ENCODE measurements at places on chromosomes 16 and 17.

- no peak for DNase-seq
These were observed 916.1 kb downstream of the KCNJ2 start for GRCh38 chr17:71085238-71086033.

DNA sequence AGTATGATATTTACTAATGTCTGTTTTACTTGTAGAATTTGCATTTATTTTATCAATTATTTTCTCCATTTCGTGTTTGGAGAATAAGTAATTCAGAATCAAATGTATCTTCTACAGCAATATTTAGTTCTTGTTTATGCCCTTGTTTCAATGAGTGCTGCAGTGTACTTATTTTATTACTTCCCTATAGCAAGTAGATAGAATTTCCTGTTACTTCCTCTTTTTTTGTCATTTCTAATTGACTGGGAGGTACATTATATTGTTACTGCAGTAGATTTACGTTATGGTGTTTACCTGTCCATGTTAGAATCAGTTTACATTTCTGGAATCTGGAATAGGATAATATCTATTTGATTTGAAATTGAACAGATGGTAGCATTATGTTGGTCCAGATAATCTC lies 71.2 kb downstream of the OMG start:
- no peak for DNase-seq

DNA sequence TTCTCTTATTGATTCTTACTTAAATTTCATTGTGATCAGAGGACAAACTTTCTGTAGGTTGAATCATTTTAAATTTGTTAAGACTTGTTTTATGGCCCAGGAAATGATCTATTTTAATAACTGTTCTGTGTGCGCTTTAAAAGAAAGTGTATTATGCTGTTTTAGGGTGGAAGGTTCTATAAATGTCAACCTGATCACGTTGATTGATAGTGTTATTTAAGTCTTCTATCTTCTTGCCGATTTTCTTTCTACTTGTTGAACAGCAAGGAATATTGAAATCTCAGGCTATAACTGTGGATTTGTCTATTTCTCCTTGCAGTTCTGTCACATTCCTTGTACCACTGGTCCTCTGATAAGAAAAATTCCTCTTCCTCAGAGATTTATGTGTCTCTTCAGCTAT lies 112.7 kb downstream of the TANC2 start:
- DNase-seq: no peak

- no peak for DNase-seq
These were observed 191.6 kb downstream of the CDRT15L2 start for GRCh38 chr17:20771104-20771503.

DNA sequence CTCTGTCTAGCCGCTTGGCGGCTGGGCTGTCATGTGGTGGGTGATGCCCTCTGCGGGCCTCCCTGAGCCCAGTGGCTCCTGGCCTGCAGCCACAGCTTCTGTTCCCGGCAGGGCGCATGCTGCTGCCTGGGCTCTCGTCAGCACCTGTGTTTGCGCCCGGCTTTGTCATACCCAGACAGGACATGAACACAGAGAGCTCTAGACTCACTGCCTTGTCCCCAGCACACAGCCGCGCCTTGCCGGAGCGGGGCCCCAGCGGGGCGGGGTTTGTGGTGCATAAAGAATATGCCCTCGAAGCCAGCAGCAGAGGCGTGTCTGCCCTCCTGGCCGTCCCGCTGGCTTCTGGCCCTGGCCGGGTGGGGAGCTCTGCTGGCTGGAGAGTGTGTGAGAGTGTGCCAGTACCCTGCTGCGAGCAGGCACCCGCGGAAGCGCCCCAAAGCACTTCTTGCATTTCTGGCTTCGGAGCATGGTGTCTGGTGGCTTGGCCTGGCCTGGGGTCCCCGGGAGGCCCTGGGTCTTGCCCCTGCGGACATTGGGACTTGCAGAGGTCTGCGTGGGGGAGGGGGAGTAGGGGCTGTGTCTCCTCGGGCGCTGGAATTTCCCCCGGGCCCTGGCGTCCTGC lies 14.4 kb downstream of the ASPSCR1 start:
- DNase-seq: peak; percentile 85

DNA sequence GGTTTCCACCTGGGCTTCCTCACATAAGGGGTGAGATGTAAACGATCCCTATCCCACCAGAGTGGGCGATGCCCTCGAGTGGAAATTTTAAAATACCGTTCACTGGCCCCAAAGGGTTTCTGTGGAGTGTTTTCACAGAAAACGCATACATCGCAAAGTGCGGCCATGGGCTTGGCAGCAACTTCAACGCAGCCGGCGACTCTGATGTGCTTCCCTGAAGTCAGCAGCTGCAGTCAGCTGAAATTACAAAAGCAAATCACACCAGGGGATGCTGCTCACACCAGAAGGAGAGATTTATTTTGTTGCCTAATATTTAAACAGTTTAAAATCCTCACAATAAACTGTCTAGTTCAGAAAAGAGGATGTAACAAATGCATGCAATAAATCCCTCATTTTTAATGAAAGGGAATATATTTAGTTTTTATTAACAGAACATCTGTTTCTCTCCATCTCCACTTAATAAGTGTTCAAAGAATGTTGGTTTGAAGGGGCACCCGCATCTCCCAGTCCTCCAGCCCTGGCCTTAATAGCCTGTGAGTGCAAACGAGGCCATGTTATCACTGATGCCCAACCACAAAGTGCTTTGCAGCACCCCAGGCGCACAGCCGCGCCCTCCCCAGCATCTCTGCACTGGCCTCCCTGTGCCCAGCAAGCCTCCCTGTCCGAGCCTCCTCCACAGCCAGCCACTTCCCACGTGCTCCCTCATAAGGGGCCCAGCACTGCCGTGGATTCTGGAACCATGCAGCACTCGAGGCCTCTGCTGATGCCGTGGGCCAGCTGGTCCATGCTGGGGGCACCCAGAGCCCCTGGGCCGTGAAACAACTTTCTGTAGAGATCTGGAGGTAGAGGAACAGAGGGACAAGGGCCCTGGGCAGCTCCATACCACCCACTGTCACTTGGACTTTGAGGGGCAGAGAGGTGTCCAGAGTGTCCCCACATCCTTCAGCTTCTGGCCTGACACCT lies 17.3 kb upstream of the XYLT2 start:
- DNase-seq: no peak

DNA sequence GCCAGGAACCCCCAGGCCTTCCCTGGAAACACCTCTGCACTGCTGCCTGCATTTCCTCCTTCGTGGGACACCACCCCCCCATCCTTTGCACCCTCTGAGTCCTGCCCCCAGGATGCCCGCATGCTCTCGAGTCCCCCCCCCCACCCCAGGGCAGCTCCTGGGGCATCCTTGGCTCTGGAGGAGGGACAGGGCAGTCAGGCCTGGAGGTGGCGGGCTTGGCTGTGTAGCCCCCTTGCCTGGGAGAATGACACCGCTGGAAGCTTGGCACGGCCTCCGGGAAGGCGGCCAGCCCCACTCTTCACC lies 98.9 kb upstream of the GSE1 start:
- no peak for DNase-seq

- no peak for DNase-seq
These were observed 459.3 kb downstream of the HS3ST3B1 start for GRCh38 chr17:14760212-14760611.

GRCh38 chr17:81165246-81166032 lies at the start of gene PVALEF:
TSS of gene PVALEF (plus strand) at chr17:81165507. CDS start at chr17:81181227, 15,720 bp downstream.
- DNase-seq: peak; percentile 28

- no peak for DNase-seq
These were observed 14.3 kb upstream of the PDK2 start for GRCh38 chr17:50080827-50081226.

DNA sequence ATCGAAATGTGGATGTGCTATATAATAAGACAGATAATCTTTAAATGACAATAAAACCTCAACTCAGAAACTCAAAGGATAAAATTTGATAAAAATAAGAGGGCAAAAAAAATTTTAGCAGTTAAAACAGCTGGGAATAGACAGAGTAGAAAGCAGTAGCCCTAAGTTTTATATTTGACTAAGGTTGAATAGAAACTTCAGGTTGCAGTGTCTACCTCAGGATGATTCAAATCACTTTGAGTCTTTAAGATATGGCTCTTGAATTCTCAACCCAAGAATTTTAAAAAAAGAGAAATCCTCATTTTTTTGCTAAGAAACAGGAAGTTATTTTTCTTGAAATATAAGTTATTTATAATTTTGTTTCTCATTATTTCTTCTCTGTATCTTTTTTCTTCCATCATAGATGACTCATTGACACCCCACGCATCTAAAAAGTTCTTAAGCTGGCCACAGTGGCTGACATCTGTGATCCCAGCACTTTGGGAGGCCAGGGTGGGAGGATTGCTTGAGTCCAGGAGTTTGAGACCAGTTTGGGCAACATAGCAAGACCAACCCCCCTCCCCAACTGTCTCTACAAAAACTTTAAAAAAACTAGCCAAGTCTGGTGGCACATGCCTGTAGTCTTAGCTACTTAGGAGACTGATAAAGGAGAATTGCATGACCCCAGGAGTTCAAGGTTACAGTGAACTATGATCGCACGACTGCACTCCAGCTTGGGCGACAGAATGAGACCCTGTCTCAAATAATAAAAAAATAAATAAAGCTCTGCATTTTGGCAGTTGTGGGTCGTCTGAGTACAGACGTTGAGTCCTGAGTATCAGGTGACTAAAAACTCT lies 23.9 kb downstream of the NFAT5 start:
- DNase-seq: no peak

GRCh38 chr16:1470481-1471251 lies 4.2 kb downstream of the CLCN7 start:
- peak; percentile 13 for DNase-seq

- peak; percentile 86 for DNase-seq
These were observed 8.3 kb downstream of the MRPL28 start for GRCh38 chr16:361872-362701.

- DNase-seq: peak; percentile 71
These were observed 3.1 kb upstream of the HOXB2 start for GRCh38 chr17:48547808-48548522.

DNA sequence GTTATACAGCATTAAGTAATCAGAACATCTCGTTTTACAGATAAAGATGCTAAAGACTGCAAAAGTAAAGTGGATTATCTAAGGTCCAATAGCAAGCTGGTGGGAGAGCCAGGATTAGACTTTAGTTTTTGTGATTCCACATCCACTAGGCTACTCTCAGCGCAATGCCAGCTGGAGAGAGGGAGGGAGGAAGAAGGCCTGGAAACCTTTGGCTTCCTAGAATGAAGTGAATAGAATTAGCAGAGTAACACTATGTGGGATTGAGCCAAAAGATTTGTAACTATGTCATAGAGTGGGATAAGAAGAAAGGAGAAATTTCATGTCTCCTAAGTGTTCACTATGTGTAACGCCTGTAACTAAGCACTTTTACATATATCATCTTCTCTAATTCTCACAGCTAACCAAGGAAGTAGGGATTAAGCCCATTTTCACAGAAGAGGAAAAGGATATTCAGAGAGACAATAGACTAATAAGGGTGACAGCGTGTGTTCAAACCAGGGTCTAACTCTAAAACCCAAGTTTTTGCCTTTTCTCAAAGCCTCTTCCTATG lies 25.4 kb upstream of the NSRP1 start:
- peak; percentile 6 for DNase-seq

GRCh38 chr17:38421171-38421841 lies 7.0 kb upstream of the ARHGAP23 start:
- DNase-seq: peak; percentile 84

DNA sequence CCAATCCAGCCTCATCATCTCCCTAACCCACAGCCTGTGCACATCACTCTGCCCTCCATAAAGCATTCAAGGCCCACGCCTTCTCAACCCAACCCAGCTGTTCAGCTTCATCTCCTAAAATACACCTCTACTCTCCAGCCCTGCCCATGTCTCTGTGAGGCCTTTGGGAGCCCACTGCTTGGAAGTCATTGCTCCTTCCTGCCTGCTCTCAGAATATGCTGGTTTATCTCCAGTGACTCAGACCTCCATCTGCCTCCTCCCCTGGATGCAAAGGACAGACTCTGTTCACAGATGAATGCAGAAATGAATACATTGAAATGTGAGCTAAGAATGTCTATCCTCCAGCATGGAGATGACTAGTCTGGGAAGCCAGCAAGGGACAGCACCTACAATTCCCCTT lies 19.0 kb downstream of the KCNG4 start:
- peak; percentile 34 for DNase-seq

- DNase-seq: no peak
These were observed 13.8 kb upstream of the CD79B start for GRCh38 chr17:63945784-63946439.

DNA sequence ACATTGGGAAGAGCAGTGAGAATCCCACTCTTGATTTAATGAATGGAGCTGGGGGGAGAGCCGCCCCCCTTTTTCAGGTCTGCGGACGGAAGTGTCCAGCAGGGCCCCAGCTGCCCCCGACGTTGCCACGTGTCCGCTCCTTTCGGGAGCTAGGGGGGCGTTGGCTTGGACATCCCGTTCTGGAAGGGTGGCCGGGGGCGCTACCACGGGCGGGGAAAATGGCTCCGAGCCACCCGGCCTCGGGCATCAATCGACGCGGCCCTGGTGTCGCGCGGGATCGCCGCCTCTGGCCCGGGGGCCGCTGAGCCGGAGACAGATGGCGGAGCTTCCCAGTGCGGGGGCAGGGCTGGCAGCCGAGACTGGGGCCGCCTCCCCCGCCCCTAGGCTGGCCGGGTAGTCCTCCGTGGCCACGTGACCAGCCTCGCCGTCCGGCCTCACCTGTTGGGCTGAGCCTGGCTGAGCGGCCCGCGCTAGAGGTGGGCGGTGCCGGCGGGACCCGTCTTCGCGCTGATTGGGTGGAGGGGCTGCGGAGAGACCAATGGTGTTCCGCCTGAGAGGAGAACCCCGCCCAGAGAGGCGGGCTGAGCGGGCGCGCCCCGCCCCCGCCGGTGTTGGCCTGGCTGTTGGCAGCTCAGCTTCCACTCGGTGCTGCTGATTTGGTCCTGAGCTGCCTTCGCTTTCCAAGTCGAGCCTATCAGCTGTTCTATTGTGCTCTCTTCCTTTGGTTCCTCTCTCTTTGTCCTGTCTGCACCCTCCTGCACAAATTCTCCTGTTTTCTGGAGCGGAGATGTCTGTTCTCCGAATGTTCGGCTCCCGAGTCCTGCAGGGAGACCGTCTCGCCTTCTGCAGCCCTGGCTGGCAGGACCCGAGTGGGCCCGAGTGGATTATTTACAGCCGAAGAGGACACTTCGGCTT lies 8.3 kb downstream of the HS3ST3B1 start:
- DNase-seq: peak; percentile 99

GRCh38 chr17:29973005-29973404 lies 31.6 kb downstream of the EFCAB5 start:
- no peak for DNase-seq

DNA sequence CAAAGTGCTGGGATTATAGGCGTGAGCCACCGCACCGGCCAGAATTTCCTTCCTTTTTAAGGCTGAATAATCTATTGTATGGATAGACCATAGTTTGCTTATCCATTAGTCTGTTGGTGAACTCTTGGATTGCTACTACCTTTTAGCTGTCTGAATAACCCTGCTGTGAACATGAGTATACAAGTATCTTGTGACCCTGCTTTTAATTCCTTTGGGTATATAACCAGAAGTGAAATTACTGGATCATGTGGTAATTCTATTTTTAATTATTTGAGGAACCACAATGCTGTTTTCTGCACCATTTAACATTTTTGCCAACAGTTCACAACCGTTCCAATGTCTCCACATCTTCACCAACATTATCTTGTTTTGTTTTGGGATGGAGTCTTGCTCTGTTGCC lies 4.6 kb upstream of the OTOA start:
- DNase-seq: no peak

DNA sequence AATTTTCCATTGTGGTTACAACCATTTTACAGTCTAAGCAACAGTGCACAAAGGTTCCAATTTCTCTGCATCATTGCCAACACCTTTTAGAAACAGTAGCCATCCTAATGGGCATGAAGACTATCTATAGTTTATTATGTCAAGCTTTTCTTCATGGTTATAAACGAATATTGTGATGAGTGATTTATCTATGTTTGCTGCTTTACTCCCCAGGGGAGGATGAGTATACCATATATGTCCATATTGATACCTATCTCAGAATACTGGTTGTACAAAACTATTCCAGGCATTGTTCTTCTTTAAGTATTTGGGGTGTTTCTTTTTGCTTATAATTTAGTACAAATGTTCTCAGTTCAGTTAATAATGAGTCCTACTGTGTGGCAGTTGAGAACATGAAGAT lies 98.3 kb downstream of the PRKCA start:
- DNase-seq: no peak

All from astrocyte of the hippocampus (primary cell).